ENCODE measurements at places on chromosomes 1 and 21.

DNA sequence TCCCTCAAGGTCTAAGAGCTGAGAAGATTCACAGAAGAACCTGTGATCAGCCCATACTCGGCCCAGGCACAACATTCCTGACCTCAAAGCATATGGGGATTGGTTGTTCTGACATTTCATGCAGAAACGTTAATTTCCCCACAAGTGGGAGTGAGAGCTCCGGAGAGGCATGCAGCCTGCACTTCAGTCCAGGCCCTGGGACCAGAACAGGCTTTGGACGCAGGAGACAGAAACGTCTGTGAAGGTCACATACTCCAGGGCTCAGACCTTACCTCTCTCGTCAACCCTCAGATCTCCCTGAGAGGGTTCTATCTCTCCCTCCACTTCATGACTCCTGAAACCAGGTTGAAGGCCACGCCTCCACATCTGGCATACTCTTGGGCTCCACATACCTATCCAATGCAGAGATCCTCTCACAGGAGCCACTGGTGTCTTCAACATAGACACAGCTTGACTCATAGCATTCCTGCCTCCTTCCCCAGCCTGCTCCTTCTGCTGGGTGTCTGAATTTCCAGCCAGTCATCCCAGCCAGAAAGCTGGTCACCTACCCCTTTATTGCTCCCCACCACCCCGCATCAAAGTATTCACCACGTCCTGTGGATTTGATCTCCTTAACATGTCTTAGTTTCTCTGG lies 149.2 kb downstream of the OMA1 start:
- no peak for DNase-seq

DNA sequence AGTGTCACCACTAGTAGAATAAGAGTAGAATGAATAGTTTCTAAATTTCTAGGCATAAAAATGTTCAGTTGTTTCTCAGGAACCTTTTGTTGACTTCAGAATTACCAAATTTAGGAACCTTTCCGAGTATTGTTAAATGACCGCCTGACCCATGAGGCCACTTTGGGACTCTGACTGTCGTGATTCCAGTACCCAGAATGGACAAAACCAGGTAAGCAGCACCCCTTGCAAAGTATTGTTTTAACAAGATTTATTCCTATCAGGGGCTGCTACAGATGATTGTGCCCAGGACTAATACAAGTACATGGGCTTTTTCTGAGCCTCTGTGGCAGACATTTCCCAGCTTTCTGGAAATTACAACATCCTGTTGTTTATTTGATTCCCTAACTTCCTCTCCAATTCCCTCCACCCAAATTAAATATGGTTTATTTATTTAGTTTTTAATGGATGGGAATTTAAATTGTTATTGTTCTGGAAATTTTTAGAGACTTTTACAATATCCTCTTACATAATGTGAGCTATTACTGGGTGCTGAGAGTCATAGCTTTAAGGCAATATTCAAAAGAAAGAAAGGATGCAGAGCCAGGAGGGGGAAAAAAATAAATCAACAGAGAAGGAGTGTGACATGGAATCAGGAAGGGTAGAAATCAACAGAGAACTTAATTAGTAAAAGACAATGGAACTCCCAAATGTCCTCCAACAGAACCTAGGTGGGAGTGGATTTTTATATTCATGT lies 37.4 kb upstream of the NTPCR start:
- no peak for DNase-seq

GRCh38 chr1:185365951-185366350 lies 48.9 kb upstream of the IVNS1ABP start:
- no peak for DNase-seq

GRCh38 chr1:241596633-241597032 lies 43.5 kb downstream of the CHML start:
- no peak for DNase-seq

GRCh38 chr1:156435545-156436140 lies 64.9 kb downstream of the MEF2D start:
- DNase-seq: no peak

GRCh38 chr1:40395190-40396175 lies 22.0 kb downstream of the SMAP2 start:
- no peak for DNase-seq
